Left renal cortex interstitium (tissue), 4 donors: ENCODE measurements at places on chromosomes 13 and 19. TPM values are rescaled to one million over a fixed set of nuclear protein-coding genes. Genes with fewer than 3 reads are reported as not detected.
A peak's percentile ranks its signal among the peaks of the same experiment; 100 is the strongest.

LMTK3 gene
- polyA plus RNA-seq: 3.7 TPM

ACER1 gene
- not detected for polyA plus RNA-seq

MUC16 gene
- 0.16 TPM for polyA plus RNA-seq

TSSK6 gene
- 1.6 TPM for polyA plus RNA-seq

ENOX1 gene
- polyA plus RNA-seq: 9.6 TPM

DNA sequence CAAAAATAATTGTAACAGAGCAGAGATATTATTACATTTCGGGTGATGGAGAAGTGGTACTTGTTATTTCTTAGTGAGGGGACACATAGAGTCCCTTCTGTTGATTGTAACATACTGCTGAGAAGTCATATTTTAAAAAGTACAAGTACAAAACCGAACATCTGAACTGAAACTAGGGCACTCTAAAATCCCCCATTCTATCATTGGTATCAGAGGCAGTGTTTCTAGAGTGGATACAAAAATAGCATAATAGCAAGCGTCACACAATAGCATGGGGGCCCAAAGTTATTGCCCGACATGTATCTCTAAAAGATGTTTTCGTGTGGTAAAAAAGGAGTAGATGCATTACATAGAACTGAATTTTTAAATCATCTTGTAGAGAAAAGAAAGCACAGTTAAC is 502.1 kb upstream of the SLC10A2 start:
- no peak for DNase-seq

DNA sequence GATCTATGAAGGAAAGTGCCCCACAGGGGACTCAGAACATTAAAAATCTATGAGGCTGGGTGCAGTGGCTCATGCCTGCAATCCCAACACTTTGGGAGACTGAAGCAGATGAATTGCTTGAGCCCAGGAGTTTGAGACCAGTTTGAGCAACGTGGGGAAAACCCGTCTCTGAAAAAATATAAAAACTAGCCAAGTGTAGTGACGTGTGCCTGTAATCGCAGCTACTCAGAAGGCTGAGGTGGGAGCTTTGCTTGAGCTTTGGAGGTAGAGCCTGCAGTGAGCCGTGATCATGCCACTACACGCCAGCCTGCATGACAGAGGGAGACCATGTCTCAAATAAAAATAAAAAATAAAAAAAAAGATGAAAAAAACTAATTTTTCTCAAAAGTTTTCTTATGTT is 1070.6 kb downstream of the PCDH9 start:
- DNase-seq: no peak

DNA sequence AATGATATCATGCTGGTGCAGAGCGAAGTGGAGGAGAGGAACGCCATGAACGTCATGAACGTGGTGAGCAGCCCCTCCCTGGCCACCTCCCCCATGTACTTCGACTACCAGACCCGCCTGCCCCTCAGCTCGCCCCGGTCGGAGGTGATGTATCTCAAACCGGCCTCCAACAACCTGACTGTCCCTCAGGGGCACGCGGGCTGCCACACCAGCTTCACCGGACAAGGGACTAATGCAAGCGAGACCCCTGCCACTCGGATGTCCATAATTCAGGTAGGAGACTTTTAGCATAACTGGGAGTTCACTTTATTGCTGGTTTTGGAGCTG is 3.3 kb downstream of the PCDH17 start:
- no peak for DNase-seq

DNA sequence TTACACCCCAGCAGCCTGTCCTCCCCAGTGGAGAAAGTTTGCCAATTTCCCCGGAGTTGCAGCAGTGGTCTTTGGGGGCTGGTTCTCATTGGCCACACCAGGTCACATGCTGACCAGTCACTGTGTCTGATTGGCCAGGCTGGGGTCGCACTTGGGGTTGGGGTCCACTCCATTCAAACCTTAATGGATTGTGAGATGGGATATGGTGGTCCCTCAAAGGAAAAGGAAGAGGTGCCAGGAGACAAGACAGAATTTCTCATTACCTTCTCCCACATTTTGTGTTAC is 3.4 kb downstream of the PPM1N start:
- DNase-seq: no peak

DNA sequence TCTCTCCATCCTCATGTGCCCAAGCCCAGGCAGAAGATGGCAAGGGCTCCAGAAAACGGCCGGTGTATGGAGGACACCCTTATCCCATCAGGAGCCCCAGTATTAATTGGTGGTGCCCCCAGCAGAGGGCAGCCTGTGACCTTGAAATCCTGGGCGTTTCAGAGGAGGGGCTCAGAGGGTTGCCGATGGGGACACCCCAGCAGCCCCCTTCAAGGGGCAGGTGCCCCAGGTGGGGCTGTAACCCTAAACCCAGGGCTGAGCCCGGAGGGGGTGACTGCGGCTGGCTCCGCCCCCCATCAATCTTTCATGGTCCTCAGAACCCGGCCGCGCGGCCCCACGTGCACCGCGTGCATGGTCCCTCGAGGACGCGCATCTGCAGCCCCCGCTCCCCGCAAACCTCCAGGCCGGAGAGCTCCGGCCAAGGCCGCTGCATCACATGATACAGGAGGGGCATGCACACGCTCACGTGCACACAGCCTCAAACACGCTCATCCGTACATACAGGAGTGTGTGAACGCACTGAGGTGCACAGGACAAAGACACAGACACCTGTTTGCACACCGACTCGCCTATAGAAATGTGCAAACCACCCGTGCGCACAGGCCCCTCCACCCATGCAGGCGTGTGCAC is 949 bp downstream of the RAB3A start:
- no peak for DNase-seq

- DNase-seq: no peak
Observed at GRCh38 chr13:76499891-76500290, 386.3 kb downstream of the KCTD12 start.

DNA sequence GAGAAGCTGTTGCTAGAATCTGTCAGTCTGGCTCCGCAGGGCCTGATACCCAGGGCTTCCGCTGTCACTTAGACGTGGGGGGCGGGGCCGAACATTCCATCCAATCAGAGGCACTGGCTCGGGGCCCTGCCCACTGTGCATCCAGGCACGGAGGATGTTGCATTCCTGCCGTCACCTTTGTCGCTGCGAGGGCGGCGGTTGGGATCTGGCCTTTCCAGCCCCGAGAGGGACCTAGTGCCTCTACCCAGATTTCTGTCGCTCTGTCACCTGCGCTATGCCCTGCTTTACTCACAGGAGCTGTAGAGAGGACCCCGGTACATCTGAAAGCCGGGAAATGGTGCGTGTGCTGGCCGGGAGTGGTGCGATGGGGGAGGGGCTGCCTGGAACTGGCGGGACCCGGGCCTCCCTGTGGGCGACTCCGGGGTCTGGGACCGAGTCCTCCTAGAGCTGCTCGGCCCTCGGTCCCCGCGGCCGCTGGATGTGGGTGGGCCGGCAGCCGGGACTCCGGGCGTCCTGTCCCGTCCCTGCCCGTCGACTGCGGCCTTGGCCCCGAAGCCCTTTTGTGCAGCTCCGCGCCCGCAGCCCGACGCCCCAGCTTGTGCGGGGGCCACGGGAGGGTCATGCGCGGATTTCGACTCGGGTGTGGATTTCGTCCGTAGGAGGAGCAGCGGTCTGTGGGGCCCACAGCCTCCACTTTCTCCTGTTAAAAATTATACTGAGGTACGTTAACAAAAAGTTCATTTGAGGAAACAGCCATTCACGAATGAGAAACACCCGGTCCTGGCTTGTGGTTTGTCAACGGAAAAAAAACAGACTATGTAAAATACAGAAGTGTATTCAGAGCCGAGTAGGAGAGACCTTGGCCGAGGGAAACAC is at the start of gene ZNF439:
Gene ZNF439, plus strand, starts transcription at position 133 of the 876 bp plus-strand sequence. Its CDS starts 142 bp downstream, at position 275.
- DNase-seq: peak; percentile 75

- no peak for DNase-seq
Observed at GRCh38 chr19:40684280-40684679, 6.2 kb downstream of the NUMBL start.

DNA sequence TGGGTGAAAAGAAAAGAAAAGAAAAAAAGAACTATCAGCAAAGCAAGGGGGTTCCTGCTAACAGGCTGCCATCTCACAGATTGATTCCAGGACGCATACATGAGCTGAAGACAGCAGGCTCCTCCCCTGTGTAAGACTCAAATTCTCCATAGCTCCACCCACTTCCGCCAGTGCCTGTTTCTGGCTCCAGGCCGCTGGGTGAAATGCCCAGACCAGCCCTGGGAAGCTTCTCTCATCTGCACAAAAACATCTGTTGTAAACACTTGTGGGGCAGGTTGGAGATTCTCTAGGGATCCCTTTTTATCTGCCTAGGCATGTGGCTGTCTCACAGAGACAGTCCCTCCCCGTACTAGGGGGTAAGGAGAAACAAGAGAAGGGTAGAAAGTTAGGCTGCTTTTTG is 1054.4 kb upstream of the SPRY2 start:
- DNase-seq: no peak

DNA sequence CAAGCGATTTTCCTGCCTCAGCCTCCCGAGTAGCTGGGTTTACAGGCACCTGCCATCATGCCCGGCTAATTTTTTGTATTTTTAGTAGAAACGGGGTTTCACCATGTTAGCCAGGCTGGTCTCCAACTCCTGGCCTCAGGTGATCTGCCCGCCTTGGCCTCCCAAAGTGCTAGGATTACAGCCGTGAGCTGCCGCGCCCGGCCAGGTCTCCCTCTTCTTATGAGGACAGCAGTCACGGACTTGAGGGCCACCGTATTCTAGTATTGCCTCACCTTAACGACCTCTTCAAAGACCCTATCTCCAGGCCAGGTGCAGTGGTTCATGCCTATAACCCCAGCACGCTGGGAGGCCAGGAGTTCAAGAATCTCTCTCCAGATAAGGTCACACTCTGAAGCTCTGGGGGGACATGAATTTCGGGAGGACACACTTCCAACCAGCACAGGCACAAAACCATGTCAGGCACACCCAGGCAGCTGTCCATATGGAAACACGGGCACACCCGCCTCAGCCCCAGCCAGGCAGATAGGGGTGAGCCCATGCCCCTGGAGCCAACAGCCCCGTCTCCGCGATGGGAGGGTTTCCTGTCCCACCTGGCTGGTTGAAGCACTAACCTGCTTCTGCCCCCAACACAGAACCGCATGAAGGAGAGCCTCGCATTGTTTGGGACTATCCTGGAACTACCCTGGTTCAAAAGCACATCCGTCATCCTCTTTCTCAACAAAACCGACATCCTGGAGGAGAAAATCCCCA is 21.3 kb upstream of the S1PR4 start:
- no peak for DNase-seq

- DNase-seq: no peak
Observed at GRCh38 chr19:50412419-50412818, 6.3 kb upstream of the SPIB start.

GRCh38 chr19:57800696-57801095 is 14.0 kb downstream of the ZNF552 start:
- DNase-seq: no peak

GRCh38 chr19:41420101-41420880 is 6.9 kb downstream of the B3GNT8 start:
- DNase-seq: no peak

- DNase-seq: no peak
Observed at GRCh38 chr13:60893801-60894200, 496.8 kb downstream of the TDRD3 start.

GRCh38 chr19:39602224-39602623 is at the start of gene LGALS13:
TSS of gene LGALS13 (plus strand) at chr19:39602524. CDS start at chr19:39602569, 45 bp downstream.
- DNase-seq: peak; percentile 0

- DNase-seq: no peak
Observed at GRCh38 chr13:51261610-51262249, 39.5 kb downstream of the FAM124A start.

DNA sequence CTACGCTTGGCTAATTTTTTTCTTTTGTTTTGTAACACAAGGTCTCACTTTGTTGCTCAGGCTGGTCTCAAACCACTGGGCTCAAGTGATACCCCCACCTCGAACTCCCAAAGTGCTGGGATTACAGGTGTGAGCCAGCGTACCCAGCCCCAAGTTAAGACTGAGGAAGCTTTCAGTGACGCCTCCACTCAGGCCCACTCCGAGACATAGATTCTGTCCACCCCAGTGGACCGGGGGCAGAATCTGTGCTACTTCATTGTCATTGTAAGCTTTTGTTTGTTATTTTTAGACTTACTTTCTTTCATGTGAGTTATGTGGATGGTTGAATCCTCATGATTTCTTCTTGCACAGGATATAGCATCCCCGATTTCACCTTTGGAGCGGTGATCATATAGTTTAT is 156.9 kb upstream of the TSHZ3 start:
- DNase-seq: no peak

GRCh38 chr13:29162638-29163235 is 342.6 kb downstream of the MTUS2 start:
- no peak for DNase-seq

- no peak for DNase-seq
Observed at GRCh38 chr19:12891553-12892021, 627 bp downstream of the GCDH start.

GRCh38 chr19:19653597-19654147 is 9.8 kb downstream of the ATP13A1 start:
- DNase-seq: no peak

DNA sequence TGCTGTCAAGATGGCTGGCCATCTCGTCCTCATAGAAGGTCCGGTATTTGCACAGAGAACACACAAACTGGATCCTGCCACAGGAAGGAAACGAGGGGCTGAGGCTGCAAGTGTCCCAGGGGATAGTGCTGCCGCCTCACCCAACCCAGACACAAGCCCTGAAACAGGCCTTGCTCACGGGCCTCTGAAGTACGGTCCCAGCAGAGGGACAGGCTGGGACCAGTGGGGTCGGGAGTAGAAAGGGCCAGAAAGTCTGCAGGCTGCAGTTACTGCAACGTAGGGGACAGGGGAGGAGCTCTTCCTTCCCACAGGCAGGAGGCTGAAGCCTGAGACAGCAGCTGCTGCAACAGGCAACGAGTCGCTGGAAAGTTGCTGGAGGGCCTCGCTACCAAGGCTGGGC is 18.2 kb upstream of the AKAP8 start:
- no peak for DNase-seq

DNA sequence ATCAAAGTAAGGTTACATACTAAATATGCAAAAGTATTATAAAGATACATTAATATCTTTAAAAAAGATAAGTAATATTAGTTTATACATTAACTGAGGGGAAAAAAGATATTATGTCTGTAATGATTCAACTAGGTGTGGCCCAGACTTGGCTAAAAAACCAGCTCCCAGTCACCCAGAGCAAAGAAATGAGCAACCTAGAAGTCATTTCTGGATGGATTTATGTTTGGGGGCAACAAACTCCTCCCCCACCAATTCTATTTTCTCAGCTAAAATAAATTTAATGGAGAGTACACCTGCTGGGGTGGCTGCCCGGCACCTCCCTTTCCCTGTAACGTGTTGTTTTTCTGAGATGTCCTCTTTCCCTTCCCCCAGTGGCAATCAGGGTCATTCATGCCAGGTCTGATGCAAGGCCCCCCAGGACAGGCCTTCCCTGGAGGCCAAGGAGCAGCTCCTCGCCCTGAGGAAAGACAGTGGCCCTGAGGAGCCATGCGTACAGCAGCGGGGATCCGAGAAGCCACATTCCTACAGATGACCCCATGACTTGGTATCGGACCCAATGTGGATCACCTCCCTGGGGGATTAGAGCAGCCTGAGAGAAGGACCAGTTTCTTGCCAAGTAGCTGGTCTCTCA is 78.6 kb upstream of the DOCK9 start:
- no peak for DNase-seq
